CD8-positive, alpha-beta memory T cell (primary cell): ENCODE measurements at places on chromosomes 5 and 9. TPM values are rescaled to one million over a fixed set of nuclear protein-coding genes. Genes with fewer than 3 reads are reported as not detected.

CARTPT gene
- not detected for total RNA-seq

- H3K4me3 ChIP-seq: no peak overlapping the region
- H3K27ac ChIP-seq: no peak overlapping the region
- DNase-seq: no peak
- H3K27me3 ChIP-seq: no peaks in the 10 kb centered on the region
- no peaks in the 10 kb centered on the region for H3K36me3 ChIP-seq
Observed at GRCh38 chr5:126875303-126875785, 98.4 kb downstream of the LMNB1 start.

GRCh38 chr5:158679221-158679641 lies 420.5 kb downstream of the EBF1 start:
- no peaks in the 10 kb centered on the region for H3K4me1 ChIP-seq
- no peak overlapping the region for H3K27ac ChIP-seq
- no peaks in the 10 kb centered on the region for H3K36me3 ChIP-seq
- no peaks in the 10 kb centered on the region for H3K27me3 ChIP-seq
- no peak overlapping the region for H3K4me3 ChIP-seq

DNA sequence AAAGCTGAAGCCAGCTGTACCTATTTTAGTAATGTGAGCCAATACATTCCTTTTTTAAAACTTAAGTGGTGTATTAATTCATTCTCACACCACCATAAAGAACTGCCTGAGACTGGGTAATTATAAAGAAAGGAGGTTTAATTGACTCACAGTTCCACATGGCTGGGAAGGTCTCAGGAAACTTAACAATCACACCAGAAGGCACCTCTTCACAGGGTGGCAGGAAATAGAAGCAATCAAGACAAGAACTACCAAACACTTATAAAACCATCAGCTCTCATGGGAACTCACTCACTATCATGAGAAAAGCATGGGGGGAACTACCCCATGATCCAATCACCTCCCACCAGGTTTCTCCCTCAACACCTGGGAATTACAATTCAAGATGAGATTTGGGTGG lies 21.0 kb downstream of the ESM1 start:
- DNase-seq: no peak
- H3K4me3 ChIP-seq: no peak overlapping the region
- H3K36me3 ChIP-seq: no peaks in the 10 kb centered on the region

DNA sequence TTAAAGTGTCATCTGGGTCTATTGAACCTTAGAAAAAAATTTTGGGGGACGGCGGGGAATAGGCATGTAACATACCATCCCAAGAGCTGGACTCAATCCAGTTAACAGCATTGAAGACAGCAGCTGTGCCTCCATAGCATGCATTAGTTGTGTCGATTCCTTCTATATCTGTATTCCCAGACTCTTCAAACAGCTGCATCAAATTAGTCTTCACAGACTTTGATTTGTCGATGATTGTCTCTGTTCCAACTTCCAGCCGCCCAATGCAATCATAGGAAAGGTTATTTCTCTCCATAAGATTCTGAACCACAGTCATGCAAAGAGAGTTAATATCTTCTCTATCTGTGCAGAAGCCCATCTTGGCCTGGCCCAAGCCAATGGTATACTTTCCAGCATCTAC lies 14.8 kb downstream of the HMGCS1 start:
- DNase-seq: no peak
- peaks cover 38% of the 10 kb centered on the region for H3K36me3 ChIP-seq
- no peak overlapping the region for H3K4me3 ChIP-seq
- no peak overlapping the region for H3K27ac ChIP-seq

GDA gene
- not detected for total RNA-seq

ANXA2R gene
- 6.0 TPM for total RNA-seq

- H3K36me3 ChIP-seq: no peaks in the 10 kb centered on the region
- H3K4me3 ChIP-seq: no peak overlapping the region
- no peaks in the 10 kb centered on the region for H3K27me3 ChIP-seq
- no peaks in the 10 kb centered on the region for H3K4me1 ChIP-seq
- H3K27ac ChIP-seq: no peak overlapping the region
- DNase-seq: no peak
Observed at GRCh38 chr5:138408023-138408422, 30.8 kb upstream of the REEP2 start.

CORO2A gene
- 5.1 TPM for total RNA-seq

BHMT2 gene
- total RNA-seq: not detected

CNTLN gene
- total RNA-seq: 0.24 TPM

ST8SIA4 gene
- total RNA-seq: 53.5 TPM

SLC6A18 gene
- total RNA-seq: not detected

ARID3C gene
- total RNA-seq: 0.22 TPM

DNA sequence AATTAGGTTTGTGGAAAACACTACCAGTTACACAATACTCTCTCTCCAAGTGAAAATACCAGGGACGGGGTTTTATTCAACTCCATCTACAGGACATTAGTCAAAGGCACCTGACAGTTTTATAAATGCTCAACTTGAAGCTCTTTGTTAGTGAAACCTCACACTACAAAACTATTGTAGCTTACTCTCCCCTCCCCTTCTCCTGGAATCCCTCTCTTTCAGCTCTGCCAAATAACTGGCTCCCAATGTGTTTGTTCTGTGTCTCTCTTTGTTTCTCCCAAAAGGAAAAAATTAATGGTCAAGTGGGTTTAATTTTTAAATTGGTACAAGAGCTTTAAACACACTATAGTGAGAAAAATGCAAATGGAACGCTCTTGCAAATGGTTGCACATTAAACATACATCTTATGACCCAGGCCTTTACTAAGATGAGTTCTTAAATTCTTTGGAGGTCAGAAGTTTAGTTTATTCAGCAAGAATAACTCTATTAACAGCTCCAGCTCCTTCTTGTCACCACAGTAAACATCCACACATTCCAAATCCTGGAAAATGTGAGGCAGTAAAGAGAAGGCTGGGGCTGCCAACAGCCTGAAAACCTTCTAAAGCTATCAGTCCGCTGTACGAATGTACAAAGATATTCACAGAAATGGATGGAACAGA lies 48.4 kb downstream of the ZNF608 start:
- no peak for DNase-seq
- no peaks in the 10 kb centered on the region for H3K27me3 ChIP-seq
- no peaks in the 10 kb centered on the region for H3K4me1 ChIP-seq
- H3K27ac ChIP-seq: no peak overlapping the region

- H3K4me1 ChIP-seq: no peaks in the 10 kb centered on the region
- no peaks in the 10 kb centered on the region for H3K27me3 ChIP-seq
- H3K36me3 ChIP-seq: no peaks in the 10 kb centered on the region
- H3K4me3 ChIP-seq: no peak overlapping the region
- no peak overlapping the region for H3K27ac ChIP-seq
Observed at GRCh38 chr9:117343427-117343826, 71.4 kb downstream of the ASTN2 start.

DNA sequence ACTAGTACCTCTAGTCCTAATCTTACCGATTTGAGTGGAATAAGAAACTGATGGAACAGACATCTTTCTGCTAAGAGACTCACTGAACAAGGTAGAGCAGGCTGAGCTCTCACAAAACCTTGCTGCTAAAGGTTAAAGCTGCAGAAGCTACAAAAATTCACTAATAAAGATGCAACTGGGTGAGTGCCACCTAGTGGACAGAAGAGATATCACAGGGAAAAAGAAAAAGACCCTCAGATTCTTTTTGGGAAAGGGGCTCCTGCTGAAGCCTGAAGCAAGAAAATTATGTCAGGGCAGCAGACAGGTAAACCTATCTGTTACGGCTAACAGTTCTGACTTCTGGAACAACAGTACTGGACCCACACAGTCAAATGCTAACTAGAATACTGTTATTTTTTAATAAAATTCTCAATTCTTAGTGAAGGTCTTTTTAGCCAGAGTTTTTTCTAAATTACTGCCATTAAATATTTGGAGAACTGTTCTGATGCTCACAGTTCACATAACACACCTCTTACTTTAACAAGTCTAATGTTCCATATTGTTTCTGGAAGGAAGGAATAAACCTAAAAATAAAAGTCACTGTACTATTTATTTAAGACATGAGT lies 51.2 kb downstream of the DIAPH1 start:
- H3K27ac ChIP-seq: peak overlapping the region; percentile 7
- no peaks in the 10 kb centered on the region for H3K27me3 ChIP-seq
- no peak for DNase-seq
- H3K36me3 ChIP-seq: peaks cover 49% of the 10 kb centered on the region
- H3K4me1 ChIP-seq: peaks cover 4% of the 10 kb centered on the region

- H3K27ac ChIP-seq: no peak overlapping the region
- H3K4me3 ChIP-seq: peak overlapping the region; percentile 26
- no peaks in the 10 kb centered on the region for H3K4me1 ChIP-seq
- DNase-seq: peak; percentile 36
Observed at GRCh38 chr5:173293817-173294672, 34.2 kb downstream of the STC2 start.

DNA sequence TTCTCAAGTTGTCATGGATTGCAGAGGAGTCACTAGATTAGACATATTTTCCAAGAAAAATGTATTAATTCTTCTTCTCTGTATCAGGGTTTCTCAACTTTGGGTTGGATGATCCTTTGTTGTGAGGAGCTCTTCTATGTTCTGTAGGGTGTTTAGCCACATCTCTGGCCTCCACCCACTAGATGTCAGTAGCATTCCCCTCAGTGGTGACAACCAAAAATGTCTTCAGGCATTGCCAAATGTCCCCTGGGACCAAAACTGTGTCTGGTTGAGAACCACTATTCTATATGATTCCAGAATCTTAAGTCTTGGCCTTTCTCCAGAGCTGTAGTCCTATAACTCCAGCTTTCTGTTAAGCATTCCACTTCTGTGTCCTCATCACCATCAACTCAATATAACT lies 220.9 kb downstream of the KIAA0825 start:
- no peaks in the 10 kb centered on the region for H3K4me1 ChIP-seq
- no peak for DNase-seq
- H3K4me3 ChIP-seq: no peak overlapping the region
- H3K27me3 ChIP-seq: no peaks in the 10 kb centered on the region

DNA sequence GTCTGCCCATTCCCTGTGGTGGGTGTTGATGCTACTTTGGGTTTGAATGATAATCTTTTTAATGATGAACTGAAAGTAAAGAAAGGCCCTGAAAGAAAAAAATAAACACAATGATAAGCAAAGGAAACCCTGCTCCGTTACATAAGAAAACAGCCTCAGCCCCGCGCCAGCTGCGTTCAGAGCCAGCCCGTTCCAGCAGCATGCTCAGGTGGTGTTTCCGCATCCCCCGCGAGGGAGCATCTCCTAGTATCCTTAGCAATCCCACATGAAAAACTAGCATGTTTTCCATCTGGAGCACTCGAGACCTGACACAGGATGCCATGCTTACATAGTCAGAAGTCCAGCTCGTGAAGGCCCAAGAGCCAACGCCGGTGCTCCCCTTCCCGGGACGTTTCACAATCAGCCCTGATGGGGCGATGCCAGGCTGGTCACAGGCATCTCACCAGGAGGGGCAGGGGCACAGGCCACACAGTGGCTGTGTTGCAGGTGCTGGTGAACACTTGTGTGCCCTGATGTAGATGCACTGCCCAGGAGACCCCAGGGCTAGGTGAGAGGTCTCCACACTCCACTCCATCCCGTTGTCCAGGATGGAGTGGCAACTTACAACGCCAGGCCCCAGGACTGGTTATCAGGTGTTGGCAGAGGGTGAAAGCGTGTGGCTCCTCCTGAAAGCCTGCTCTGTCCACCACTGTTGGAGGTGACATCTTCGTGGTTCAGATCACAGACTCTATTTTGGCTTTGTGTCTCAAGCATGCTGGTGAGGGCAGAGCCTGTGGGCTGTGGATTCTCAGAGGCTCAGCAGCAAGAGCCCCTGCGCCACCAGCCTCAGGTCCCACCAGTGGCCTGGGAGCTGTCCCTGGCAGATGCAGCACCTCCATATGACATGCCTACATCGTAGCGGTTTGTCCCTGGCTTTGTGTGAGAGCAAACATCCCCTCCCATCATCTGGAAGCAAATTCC lies 246.8 kb upstream of the IRX1 start:
- H3K36me3 ChIP-seq: no peaks in the 10 kb centered on the region
- no peak overlapping the region for H3K27ac ChIP-seq
- H3K4me1 ChIP-seq: no peaks in the 10 kb centered on the region
- DNase-seq: no peak
- no peaks in the 10 kb centered on the region for H3K27me3 ChIP-seq
- no peak overlapping the region for H3K4me3 ChIP-seq

DNA sequence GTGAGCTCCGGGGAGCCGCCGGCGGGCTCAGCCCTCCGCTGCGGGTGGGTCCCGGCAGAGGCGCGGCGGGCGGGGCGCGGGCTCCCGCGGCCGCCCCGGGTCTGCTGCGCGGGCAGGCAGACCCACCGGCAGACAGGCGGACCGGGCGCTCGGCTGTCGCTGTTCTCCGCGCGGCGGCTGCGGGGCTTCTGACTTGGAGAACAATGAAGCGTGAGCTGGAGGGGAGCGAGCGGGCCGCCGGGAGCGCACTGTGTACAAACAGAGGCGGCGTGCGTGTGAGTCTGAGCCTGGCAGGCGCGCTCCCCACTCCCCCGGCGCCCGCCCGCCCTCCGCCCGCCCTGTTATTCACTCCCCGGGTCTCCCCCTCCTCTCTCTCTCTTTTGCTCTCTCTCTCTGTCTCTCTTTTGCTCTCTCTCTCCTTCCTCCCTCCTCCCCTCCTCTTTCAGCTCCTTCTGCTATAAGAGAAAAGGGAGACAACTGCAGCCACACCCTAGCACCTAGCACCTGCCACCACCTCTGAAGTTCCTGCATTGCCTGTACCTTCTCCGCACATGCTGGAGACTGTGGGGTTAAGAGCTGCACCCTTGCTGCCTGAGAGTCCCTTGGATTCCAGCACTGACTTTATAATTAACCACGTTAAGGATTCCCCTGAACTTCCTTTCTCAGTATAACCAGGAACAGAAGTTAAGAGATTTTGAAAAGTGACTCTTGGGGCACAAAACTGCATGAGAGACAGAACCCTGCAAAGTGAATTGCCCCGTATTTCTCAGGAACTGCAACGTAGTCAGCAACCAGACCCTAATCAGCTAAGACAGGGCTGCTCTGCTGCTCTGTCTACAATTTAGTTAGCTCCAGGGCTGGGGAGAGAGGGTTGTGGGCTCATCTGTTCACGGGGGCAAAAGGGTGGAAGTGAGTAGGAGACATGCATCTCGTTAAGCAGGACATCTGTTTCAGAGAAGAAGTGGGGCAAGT lies at the start of gene EDIL3:
TSS of gene EDIL3 (minus strand) at position 277 of the 972 bp plus-strand sequence. CDS start 506 bp downstream, outside the sequence.
- H3K27me3 ChIP-seq: no peaks in the 10 kb centered on the region
- no peak within 1 kb of the TSS for H3K4me3 ChIP-seq
- no peaks in the 10 kb centered on the region for H3K4me1 ChIP-seq
- no peaks in the 10 kb centered on the region for H3K36me3 ChIP-seq

GRCh38 chr9:92618633-92619225 lies 51.2 kb downstream of the IPPK start:
- no peaks in the 10 kb centered on the region for H3K4me1 ChIP-seq
- peaks cover 21% of the 10 kb centered on the region for H3K36me3 ChIP-seq
- H3K27ac ChIP-seq: no peak overlapping the region

MLANA gene
- not detected for total RNA-seq
